ENCODE measurements at places on chromosomes 2 and 18.

DNA sequence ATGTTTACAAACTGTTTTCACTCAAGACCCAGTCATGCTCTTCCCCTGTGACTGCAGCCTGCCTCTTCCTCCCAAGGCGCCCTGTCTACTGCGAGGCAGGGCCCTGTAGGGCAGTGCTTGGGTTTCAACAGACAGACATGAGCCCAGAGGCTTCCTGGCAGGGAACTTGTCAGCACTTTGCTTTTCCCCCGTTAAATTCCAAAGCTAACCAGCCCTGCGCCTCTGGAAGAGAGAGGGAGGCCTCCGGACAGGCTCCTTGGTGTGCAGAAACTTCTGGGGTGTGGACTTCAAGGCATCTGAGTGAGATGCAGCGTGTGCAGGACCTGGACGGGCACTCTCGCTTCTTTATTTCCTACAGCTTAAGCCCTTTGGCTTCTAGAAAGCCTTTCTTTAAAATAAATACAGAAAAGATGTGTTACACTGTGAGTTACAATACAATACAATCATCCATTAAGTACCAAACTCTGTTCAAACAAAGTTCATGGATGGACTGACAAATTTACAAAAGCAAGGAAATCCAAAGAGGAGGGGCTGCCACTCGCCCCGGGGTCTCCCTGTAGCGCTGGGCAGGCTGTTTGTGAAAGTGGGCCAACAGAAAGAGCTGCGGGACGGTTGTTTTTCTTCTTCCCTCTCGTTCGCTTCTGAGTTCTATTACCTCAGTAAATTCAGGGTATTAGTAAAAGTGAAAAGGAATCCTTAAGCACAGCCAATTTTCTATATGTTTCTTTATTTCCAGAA is 8.8 kb upstream of the ZNF516 start:
- DNase-seq: no peak

DNA sequence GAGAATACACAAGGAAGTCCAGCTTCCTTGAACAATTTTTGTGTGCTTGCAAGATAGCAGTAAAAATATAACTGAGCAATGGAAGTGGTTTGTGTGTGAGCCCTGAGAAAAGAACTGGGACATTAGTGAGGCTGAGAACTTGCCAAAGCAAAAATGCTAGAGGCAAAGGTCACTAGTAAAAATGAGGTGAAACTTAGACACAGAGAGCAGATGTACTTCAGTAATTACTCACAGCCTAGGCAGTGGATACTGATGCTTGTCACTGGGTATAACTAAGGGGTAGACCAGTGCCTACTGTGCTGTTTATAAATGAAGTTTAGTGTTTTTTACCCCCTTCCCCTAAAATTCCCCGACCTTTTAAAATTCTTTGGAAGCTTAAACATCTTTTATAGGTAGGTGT is 450.1 kb downstream of the LPIN1 start:
- DNase-seq: no peak

- no peak for DNase-seq
These were observed 1.4 kb downstream of the WNT6 start for GRCh38 chr2:218860950-218861381.

DNA sequence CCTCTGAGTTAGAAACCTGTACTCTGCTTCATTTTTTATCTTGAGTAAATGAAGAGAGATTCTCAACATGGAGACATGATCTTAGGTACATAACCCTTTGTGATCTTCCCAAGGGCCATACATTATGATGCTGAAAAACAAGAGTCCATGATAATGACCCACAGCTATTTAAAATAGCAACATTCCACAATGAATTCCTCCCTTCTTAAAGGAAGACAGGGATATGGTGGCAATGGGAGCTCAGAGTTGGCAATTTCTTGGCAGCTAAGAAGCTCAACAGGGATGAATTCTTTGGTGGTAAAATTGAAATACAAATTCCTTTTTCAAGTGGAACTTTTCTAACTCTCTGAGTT is 638.5 kb downstream of the CNTNAP5 start:
- DNase-seq: no peak
